NCI-H2029 treated with DMSO at 0.1 percent for 48 hours (cell line): ENCODE measurements at places on chromosomes 13 and 19.

DNA sequence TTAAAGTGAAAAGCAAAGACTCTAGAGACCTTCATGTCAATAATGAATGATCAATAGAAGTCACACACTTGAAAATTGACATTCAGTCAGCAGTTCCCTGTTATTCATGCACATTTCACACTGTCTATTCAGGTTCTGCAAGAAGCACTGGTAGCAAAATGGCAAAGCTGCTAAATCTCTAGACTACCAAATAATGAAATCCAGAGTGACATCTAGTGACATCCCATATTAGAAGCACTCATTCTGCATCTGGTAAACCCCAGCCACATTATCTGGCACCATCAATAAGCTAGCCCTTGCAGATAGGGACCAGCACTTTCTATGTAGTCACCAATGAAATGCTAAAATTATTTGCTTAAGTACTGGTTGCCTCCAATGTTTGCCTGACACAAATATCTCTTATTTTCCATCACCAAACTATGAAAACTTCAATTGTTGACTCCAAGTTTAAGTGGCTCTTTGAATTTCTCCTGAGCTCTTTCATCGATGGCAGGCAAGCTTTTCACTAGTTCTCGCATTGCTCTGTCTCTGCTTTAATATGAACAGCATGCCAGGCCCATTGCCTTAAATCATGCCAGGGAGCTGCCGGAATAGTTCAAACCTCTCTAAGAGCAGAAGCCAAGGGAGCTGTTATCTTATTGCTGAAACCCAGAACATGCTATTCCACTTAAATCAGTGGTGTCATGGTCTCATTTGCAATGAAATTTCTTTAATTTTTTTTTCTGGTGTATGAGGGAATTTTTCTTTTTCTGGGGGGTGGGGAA lies 409.9 kb downstream of the MZT1 start:
- DNase-seq = no peak

GRCh38 chr13:50523307-50523706 lies 320.2 kb downstream of the DLEU7 start:
- DNase-seq = no peak

- DNase-seq = no peak
Observed at GRCh38 chr13:46388846-46389245, 1.8 kb upstream of the RUBCNL start.

- DNase-seq = no peak
Observed at GRCh38 chr19:52533901-52534300, 6.4 kb downstream of the ZNF808 start.

DNA sequence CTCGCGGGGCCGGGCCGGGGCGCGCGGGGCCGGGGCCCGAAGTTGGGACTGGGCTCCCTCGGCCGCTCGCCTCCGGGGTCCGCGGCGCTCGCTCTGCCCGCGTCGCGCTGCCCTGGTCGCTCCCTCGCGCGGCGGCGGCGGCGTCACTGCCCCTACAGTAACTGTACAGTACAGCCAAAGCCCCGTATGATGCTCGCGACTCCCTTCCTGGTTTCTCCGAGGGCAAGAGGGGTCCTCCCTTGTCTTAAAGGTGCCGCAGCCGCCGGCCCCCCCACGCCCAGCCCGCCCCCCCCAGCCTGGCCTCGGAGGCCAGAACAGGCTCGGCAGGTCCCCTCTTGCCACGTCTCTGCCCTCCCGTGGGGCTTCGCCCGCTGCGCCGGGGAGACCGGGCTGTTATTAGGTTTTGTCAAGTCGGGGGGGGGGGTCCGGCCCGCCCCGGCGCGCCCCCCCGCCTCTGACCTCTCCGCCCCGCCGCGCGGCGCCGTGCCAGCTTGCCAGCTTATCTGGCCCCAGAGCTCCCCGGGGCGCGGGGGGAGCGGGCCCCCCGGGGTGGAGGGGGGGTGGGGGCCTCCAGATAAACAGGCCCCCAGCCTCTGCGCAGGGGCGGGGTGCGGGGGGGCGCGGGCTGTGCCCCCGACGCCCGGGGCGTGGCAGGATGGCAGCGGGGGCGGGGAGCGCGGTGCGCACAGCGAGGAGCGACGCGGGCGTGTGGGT lies at the start of gene ZBTB7A:
TSS of gene ZBTB7A (minus strand) at position 218 of the 714 bp plus-strand sequence. CDS start 11,667 bp downstream, outside the sequence.
- peak; percentile 29 for DNase-seq

DNA sequence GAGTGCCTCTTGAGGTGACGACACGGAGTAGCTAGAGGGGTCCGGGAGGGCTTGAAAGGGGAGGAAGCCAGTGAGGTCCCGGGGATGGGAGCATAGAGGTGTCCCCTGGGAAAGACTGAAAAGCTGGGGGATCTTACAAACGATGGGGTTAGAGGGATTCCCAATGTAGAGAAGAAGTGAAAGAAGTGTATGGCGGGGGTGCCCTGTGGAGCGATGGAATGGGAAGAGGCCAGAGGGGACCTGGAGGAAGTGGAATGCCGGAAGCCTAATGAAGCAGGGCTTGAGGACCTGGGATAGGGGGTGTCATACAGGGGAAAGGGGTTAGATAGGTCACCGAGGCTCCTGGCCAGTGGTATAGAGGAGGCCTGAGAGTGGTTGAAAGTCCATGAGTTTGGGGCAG lies 580 bp downstream of the AP2A1 start:
- DNase-seq = no peak

GRCh38 chr13:106274551-106275203 lies 260.8 kb downstream of the EFNB2 start:
- DNase-seq = no peak

DNA sequence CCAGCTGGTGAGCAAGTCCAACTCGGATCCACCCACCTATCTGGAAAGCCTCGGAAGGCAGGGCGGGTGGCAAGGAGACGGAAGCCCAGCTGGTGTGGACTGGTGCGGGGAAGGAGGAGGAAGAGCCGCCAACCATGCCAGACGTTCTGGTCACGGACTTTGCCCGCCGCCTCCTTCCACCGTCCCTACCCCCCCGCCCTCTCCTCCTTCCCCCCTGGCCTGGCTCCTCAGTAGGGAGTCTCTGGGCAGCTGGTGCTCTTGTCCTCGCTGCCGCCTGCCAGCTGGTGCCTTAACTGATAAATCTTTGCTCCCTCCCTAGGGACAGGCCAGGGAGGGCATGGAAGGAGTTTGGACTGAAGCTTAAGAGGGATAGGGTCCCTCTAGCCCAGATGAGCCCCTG lies 4.8 kb downstream of the SYNGR4 start:
- DNase-seq = no peak

DNA sequence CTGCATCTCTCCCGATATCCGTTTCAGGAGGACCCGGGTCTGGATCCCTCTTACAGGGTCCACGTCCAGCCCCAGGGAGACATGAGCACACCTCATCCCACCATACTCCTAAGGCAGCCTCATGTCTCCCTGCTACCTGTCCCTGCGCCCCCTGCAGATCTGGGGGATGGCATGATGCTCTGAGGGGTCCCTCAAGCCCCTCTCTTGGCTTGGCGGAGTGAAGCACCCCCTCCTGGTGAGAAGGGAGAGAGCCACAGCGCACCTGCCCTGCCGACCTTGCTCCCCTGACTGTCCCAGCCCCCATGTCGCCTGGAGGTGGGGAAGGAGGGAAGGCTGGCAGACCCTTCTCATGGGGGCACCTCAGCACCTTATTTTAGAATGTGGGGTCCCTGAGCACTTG lies 21.5 kb upstream of the ARHGEF7 start:
- no peak for DNase-seq

DNA sequence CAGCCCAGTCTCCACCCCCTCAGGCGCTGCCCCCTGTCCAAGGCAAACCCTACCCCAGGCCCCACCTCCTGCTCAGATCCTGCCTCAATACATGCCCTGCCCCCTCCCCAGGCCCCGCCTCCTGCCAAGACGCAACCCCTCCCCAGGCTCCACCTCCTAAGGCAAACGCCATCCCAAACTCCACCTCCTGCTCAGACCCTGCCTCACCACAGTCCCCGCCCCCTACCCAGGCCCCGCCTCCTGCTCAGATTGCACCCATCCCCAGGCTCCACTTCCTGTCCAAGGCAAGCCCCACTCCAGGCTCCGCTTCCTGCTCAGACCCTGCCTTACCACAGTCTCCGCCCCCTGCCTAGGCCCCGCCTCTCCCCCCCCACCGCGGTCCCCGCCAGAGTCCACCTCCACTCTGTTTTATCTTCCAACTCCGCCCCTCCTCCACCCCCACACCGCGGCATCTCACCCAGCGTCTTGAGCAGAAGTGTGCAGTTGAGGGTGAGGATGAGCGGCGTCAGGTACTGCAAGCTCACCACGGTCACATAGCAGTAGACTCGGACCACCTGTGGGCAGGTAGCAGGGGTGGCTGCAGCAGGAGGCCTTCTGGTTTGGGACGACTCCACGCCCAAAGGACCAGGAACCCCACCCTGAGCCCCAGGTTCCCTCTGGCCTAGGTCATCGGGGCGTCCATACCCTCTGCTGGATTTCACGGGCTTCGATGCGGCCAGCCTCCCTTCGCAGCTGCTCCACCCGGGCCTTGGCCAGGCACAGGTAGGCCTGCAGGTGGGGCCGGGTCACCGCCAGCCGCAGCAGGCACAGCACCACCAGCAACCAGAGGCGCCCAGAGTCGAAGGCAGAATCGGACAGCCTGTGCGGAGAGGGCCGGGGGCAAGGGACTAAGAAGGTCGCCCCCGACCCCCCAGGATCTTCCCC lies 17.7 kb downstream of the TMEM161A start:
- DNase-seq = peak; percentile 13

DNA sequence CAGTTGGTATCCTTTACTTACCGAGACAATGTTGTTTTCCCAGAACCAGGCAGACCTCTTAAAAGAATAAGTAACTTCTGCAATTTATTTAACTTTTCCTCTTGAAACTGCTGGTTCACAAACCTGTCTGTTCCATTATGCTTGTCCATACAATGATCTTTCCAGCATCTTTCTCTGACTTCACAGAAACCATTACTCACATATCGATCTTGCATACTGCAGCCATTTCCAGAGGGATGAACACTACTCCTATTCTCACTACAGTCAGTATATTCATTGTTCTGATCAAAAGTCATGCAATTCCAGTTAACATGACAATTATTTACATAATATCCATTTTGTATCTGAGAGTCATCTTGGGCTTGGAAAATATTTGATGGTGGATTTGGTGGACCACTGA lies 2.8 kb downstream of the N4BP2L2 start:
- no peak for DNase-seq

DNA sequence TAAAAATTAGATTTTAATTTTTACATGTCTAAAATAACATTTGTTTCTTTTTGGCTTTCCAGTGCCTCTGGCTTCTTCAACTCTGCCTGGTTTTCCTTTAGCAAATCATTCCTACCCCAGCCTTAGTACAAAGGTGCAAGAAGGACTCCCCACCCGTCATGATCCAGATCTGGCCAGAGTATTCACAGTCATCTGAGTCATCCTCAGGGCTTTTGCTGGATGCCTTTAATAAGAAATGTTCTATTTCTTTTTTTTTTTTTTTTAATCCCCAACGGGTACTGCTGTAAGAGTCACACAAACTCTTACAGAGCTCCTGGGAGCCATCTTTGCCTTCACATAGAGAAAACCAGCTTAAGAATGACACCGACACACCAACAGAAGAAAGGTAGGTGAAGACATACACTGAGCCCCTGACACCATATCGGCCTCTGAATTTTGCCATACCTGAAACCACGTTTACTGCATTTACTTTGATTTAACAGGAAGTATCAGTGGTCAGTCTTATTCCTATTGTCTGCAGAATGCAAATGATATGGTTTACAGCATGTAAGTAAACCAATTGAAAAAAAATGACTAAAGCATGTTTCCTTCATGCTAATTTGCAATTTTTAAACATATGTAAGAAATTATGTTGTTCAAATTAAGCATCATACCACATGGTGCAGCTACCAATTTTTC lies 184.4 kb downstream of the NALCN start:
- no peak for DNase-seq

DNA sequence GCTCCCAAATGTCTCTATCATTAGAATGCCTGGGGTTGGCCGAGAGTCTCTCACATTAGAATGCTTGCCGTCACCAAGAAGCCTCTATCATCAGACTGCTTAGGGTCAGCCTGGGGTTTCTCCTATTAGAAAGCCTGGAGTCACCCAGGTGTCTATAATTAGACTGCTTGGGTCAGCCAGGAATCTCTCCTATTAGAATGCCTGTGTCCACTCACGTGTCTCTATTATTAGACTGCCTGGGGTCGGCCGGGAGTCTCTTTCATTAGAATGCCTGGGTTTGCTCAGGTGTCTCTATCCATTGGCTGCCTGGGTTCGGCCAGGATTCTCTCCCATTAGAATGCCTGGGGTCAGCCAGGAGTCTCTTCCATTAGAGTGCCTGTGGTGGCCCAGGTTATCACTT lies 1453.1 kb downstream of the UQCRFS1 start:
- no peak for DNase-seq

DNA sequence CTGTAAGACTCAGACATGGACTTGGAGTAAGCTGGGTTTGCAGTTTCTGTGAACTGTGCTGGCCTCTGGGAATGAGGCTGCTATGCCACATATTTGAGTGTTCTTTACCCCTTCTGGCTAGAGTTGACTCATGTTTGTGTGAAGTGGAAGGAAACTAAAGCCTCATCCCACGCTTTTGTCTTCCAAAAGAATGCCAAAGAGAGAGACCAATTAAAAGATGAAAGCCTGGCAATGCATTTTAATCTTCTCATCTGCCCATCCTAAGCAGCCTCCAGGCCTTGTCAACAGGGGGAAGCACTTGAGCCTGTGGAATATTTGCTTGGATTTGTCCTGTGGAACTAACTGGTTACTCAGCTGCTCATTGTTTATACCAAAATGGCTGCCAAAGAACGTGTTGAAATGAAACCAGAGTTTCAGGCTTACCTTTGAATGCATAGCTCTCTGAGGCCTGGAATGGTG lies 49.1 kb downstream of the LMO7 start:
- DNase-seq = peak; percentile 61

- DNase-seq = no peak
Observed at GRCh38 chr19:47465957-47466356, 5.7 kb downstream of the SLC8A2 start.

DNA sequence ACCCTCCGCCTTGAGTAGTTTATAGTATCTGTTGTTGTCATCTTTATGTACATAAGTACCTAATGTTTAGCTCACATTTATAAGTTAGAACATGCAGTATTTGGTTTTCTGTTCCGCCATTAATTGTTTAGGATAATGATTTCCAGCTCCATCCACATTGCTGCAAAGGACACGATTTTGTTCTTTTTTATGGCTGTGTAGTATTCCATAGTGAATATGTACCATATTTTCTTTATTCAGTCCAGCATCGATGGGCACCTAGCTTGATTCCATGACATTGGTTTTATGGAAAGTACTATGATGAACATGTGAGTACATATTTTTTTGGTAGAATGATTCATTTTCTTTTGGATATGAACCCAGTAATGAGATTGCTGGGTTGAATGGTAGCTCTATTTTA lies 174.4 kb upstream of the SPRY2 start:
- DNase-seq = no peak

DNA sequence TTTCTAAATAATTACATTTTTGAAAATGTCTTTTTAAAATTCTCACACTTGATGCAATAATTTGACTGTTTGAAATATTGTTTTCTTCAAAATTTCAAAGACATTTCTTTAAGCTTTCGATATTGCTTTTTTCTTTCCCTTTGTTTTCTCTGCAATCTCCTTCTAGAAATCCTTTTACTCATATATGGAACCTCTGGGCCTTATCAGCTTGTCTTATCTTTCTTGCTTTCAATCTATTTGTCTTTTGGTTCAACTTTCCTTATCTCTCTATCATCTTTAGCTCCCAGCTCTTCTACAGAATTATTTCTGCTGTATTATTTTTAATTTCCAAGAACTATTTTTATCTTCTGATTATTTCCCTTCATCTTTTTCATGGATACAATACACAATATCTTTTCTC lies 80.7 kb upstream of the DIAPH3 start:
- no peak for DNase-seq

GRCh38 chr13:67226696-67227095 lies 3.4 kb downstream of the PCDH9 start:
- DNase-seq = no peak
